MCF 10A (cell line): ENCODE measurements at places on chromosomes 1 and 21. TPM values are rescaled to one million over a fixed set of nuclear protein-coding genes. Genes with fewer than 3 reads are reported as not detected.

DNA sequence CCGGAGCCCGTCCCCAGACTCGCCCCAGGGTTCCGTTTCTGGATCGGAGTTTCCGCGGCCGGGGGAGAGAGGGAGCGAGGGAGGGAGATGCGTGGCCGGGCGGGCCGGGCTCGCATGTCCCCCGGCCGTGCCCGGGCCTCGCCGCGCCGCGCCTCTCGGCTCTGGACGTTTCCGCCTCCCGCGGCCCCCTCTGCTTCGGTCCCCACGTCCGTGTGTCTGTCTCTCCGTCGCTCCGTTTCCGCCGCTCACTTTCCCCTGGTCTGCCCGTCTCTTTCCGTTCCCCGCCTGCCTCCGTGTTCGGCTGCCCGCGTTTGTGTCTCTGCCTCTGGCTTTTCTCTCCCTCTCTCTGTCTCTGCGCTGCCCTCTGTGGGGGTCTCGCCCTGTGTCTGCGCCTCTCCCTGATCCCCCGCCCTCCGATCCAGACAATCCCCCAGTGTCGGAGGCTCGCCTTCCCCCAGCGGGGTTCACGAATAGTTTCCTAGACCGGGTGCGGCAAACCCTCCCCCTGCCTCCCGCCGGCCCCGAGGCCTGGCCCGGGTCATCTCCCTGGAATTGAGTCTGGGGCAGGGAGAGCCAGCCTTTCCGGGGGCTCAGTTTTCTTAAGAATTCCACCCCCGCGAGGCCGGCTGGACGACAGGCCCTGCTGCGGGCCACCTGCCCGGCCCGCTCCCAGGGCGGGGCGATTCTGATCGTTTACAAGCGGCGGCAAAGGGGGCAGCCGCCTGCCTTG, 735 bp downstream of the NBL1 start:
- peaks cover 57% of the 10 kb centered on the region for H3K4me1 ChIP-seq
- peak; percentile 34 for DNase-seq
- H3K27ac ChIP-seq = peak overlapping the region; percentile 91
- H3K4me3 ChIP-seq = peak overlapping the region; percentile 92

DNA sequence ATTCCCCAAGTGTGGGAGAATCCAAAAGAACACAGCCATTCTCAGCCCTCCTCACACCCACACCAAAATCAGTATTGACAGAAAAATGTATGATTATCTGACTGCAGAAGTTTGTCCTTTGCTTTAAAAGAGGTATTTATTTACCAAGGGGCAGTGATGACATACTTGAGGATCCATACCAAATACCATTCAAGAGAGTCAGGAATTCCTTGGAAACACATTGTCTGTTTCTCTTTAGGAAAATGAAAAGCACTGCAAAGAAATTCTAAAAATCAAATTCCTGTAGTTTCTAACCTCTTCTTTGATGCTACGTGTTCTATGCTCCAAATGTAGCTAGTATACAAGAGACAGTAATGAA, 509.6 kb upstream of the CXADR start:
- no peaks in the 10 kb centered on the region for H3K27me3 ChIP-seq
- peaks cover 21% of the 10 kb centered on the region for H3K4me1 ChIP-seq
- H3K27ac ChIP-seq = no peak overlapping the region
- H3K36me3 ChIP-seq = no peaks in the 10 kb centered on the region
- DNase-seq = no peak
- peak overlapping the region; percentile 67 for H3K4me3 ChIP-seq

- no peak overlapping the region for H3K4me3 ChIP-seq
- DNase-seq = no peak
- no peak overlapping the region for H3K27ac ChIP-seq
- H3K4me1 ChIP-seq = peaks cover 8% of the 10 kb centered on the region
Observed at GRCh38 chr1:6686294-6686693, 15.3 kb downstream of the DNAJC11 start.

DNA sequence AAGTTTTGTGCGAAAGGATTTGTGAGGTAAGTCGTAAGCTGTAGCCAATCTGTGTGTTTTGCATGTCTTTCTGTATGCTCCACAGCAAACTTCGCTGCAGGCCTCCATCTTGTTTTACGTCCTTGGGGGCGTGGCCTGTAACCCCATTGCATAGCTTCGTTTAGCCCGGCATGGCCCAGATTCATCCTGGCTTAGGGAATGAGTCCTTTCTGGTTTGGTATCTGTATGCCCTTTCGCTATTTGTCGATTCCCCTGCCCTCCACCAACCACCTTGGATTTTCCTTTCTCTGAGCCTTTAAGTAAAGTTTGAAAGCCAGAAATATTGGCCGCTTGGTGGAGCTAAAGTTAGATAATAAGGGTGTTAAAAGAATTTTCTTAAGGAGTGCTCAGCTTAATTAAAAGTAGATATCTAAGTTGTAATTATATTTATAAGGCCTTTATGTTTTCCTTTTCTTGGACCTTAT, 1.1 kb downstream of the THEM4 start:
- peak overlapping the region; percentile 99 for H3K4me3 ChIP-seq
- H3K36me3 ChIP-seq = peaks cover 24% of the 10 kb centered on the region
- H3K27me3 ChIP-seq = no peaks in the 10 kb centered on the region

- H3K4me1 ChIP-seq = peaks cover 7% of the 10 kb centered on the region
- H3K27ac ChIP-seq = no peak overlapping the region
- no peaks in the 10 kb centered on the region for H3K36me3 ChIP-seq
- no peak overlapping the region for H3K4me3 ChIP-seq
- H3K27me3 ChIP-seq = no peaks in the 10 kb centered on the region
Observed at GRCh38 chr1:231134624-231135023, 27.2 kb upstream of the TRIM67 start.

DNA sequence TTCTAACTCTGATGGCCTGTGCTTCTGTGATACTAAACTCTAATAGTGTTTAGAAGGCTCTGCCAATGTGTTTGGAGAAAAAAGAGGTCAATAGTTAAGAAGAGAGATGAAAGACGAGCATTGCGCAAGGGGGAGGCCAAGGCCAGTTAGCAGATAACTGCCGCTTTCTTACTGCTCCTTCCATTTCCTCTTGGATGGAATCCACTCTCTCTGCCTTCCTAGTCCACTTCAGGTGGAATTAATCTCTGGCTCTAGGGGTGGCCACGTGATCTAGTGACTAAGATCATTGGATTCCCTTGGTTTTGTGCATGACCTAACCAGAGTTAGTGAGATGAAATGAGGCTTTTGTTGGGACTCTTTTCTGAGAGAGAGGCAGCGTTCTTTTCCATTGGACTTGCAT, 148.3 kb downstream of the ACTL8 start:
- no peak for DNase-seq
- H3K4me1 ChIP-seq = no peaks in the 10 kb centered on the region
- peaks cover 44% of the 10 kb centered on the region for H3K27me3 ChIP-seq
- H3K4me3 ChIP-seq = no peak overlapping the region

Gene RNF19B
- total RNA-seq = 38.0 and 41.3 TPM in 2 replicates

- no peak overlapping the region for H3K4me3 ChIP-seq
- no peak for DNase-seq
- no peaks in the 10 kb centered on the region for H3K36me3 ChIP-seq
- H3K27me3 ChIP-seq = no peaks in the 10 kb centered on the region
Observed at GRCh38 chr1:164092603-164093353, 466.2 kb upstream of the PBX1 start.

Gene TINAGL1
- 2.7 and 2.9 TPM in 2 replicates for total RNA-seq

Gene MYCL
- 0.63 and 1.1 TPM in 2 replicates for total RNA-seq
